ENCODE measurements at places on chromosomes 16 and 17. TPM values are rescaled to one million over a fixed set of nuclear protein-coding genes. Genes with fewer than 3 reads are reported as not detected.
A peak's percentile ranks its signal among the peaks of the same experiment; 100 is the strongest.

DNA sequence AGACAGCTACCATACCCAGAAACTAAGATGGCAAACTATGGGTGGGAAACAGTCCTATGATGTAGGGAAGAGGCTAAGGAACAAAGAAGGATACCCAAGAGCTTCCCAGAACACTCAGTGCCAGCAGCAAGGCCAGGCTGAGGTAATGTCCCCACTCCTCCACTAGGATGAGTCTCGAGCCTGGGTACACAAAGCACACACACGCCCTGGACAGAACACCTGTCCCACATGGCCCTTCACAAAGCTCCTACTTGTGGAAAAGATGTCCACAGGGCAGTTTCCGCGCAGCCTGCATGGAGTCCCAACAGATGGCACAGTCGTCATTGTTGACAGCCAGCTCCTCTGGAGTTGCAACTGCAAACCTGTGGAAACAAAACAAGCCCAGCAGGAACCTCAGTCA, 23.9 kb downstream of the AMFR start:
- no peak for DNase-seq

The OR1A1 gene
- not detected for total RNA-seq

The PPL gene
- not detected for total RNA-seq

DNA sequence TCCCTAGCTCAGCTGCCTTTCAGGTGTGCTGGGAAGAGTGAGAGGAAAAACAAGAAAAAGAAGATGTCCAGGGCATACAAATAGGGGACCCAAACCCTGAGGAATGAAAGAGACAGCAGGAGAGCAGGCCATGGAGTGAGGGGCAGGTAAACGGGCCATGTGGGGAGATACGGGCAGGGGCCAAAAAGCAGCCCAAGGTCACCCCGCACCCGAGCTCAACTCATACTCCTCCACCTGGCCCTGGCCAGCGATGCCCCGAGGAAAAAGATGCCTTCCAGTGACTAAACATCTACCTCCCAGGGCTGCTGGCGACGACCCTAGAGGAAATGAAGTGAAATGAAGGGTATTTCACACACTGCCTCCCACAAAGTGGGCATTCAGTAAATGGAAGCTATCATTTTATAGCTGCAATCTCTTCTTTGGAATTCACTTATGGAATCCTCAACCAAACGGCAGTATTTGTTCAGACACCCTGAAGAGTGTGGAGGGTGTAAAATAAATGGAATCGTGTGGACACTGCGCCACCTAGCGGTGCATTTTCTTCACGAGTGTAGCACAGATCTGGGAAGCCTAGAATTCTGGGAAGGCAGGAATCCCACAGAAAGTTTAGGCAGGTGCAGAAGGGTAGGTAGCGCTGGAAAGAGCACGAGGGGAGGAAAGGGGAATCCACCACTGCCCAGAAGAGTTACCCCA, 14.9 kb downstream of the ELAC2 start:
- DNase-seq, result peak; percentile 27

The JUP gene
- total RNA-seq, result 0.35 TPM

GRCh38 chr16:65222049-65222448, 100.2 kb upstream of the CDH11 start:
- DNase-seq, result no peak

DNA sequence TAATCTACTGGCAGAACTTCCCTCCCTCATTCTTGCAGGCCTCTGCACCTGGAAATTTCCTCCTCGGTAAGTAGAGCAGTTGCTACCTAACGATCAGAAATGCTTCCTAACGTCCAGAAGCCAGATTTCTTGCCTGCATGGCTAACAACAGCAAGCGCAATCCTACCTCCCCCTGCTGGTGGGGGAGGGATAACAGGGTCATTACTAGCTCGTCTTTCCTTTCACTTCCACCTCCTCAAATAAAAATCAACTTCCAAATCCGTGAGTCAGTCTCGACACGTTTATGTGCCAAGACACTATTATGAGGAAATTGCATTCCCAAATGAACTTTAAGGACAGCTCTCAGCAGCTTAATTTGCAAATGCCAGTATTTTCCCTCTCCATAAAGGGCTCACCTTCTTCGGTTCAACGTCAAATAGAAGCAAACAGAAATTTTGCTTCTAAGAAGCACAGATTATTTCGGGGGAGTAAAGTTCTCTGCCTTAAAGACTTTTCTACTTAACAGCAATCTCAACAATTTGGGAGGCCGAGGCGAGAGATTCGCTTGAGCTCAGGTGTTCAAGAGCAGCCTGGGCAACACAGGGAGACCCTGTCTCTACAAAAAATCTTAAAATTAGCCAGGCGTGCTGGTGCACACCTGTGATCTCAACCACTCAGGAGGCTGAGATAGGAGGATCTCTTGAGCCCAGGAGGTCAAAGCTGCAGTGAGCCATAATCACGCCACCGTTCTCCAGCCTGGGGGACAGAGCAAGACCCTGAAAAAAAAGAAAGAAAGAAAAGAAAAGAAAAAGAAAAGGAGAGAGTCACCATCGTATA, 188.6 kb upstream of the PSMD7 start:
- DNase-seq, result no peak

The SHISA6 gene
- not detected for total RNA-seq

DNA sequence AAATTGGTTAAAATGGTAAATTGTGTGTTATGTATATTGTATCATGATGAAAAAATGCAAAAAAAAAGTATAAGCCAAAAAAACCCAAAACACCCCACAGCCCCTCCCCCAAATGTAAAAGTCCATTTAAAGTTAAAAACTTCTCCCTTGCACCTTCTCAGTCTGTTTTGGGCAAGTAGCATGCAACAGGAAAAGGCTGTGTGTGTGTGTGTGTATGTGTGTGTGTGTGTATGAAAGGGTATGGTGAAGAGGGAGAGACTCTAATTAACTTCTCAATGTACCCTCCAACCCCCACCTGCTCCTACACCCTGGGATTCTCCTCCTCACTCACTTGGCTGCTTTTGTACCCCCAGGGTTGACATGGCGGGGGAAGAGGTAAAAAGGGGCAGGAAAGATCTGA, 9.2 kb upstream of the GGT6 start:
- no peak for DNase-seq

DNA sequence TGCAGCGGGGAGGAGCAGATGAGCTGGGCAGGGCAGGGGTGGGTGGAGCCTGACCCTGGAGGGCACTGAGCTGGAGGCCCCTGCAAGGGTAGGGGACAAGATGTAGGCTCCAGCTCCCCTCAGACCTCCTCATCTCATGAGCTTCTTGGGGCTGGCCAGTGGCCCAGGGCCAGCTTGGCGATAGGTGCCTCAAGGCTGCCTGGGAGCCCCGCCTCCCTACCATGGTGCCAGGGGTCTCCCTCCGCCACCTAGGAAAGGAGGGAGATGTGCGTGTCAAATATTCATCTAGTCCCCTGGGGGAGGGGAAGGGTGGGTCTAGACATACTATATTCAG, 3.9 kb downstream of the HIRIP3 start:
- DNase-seq, result no peak

DNA sequence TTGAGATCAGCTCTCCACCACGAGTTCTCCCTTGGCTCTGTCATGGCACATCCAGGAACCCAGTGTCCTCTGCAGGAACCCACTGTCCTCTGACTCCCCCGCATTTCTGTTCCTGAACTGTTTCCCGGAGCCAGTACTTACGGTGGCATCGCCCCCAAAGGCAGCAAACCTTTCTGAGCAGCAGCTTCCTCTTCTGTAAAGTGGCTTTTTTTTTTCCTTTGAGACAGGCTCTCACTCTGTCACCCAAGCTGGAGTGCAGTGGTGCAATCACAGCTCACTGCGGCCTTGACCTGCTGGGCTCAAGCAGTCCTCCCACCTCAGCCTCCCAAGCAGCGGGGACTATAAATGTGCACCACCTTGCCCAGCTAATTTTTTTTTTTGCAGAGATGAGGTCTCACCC, 32.2 kb downstream of the NAGPA start:
- no peak for DNase-seq

The DRC3 gene
- total RNA-seq, result 0.33 TPM

The GPR139 gene
- not detected for total RNA-seq

The BCL6B gene
- 0.24 TPM for total RNA-seq

DNA sequence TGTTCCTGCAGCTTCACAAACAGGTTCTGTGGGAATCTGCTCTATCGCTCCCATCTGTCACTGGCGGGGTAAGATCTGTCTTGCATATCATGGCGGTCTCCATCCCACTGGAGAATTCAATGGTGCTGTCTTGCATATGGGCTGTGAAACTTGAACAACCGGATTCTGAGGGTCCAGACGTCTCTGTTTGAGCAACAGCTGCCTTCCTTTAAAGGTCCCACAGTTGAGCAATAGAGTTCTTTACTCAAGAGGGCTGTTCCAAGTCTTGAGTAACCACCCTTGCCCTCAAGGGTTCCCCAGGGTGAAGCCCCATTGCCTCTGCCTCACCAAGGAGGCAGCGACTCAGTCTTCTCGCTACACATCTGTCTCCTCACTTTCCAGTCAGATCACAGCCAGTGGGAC, 50.8 kb downstream of the ZFHX3 start:
- DNase-seq, result no peak

DNA sequence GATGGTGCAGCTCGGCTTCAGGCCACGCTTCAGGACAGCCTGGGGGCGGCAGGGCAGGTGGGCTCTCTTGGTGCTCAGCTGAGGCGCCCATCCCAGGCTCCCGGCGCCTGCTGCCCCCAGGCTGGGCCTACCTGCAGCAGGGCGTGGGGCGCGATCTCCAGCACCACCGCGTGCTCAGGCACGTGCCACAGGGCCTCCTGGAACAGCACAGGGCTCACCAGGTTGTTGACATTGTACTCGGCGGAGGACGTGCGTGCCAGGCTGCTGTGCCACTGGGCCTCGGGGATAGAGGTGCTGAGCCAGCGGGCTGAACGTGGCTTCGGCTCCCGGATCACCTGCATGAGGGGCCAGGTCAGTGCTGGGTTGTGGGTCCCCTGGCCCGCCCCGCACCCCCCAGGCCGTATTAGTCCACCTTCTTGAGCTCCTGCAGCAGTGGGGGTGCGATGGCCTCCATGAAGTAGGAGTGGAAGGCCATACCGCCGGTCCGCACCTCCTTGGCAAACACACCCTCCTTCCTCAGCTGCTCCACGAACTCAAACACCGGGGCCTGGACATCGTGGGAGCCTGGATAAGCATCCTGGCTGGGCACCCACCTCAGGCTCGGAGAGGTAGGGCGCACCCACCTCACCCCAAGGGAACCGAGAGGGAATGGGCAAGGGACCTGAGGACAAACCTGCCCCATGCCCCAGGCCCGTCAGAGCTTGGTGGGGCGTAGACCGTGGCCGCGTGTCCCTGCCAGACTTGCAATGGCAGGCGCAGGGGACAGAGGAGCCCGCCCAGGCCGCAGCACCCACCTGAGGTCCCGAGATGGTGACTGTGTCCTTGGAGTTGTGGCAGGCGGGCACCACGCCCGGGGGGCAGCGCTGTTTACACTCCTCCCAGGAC, 9.0 kb downstream of the FASN start:
- DNase-seq, result no peak

DNA sequence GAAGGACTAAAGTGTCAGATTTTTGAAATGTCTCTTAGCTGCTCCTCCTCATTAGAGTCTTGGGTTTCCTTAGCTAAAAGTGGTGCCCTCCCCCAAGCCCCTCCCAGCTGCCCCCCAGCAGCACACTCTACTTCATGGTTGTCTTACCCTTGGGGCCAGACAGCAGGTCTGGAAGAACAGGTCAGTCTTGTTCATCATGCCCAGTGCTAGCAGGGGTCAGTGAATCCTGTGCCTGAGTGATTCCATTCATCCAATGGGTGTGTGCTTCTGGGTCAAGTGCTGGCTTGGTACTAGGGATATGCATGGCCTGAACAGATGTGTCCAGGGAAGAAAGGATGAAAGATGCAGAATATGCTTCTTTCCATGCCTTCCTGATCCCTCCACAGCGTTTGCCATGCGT, 93.2 kb downstream of the GNAO1 start:
- DNase-seq, result no peak

GRCh38 chr16:89136931-89137330, 34.6 kb upstream of the CDH15 start:
- DNase-seq, result no peak

DNA sequence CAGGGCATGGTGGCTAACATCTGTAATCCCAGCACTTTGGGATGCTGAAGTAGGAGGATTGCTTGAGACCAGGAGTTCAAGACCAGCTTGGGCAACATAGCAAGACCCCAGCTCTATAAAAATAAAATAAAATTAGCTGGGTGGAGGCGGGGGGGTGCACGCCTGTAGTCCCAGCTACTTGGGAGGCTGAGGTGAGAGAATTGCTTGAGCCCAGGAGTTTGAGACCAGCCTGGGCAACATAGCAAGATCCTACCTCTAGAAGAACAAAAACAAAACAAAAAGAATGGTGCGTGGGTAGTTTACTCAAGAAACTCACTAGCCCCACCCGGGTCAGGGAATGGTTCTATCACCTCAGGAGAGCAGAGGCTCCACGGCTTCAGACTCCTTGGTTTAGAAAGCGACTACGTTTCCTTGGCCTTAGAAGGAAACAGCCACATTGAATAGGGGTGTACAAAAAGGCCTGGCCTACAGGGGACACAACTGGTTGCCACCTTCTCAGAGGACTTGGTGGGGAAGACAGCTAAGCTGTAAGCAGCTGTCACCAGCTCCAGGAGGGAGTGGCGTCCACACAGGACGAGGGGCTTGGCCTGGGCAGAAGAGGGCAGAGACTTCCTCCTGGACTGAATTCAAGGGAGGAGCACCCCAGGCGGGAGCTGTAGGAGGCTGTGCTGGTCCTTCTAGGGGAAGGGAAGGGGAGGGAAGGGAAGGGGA, 716 bp downstream of the TK1 start:
- no peak for DNase-seq

The SLFN14 gene
- total RNA-seq, result 0.15 TPM

GRCh38 chr16:26531290-26531730, 535.4 kb upstream of the C16orf82 start:
- no peak for DNase-seq

GRCh38 chr16:87143661-87144121, 173.5 kb downstream of the C16orf95 start:
- no peak for DNase-seq

Measured in CD8-positive, alpha-beta memory T cell (primary cell).